ENCODE measurements at places on chromosomes 1 and 21. TPM values are rescaled to one million over a fixed set of nuclear protein-coding genes. Genes with fewer than 3 reads are reported as not detected.

- no peak for DNase-seq
These were observed 1.0 kb downstream of the CCDC181 start for GRCh38 chr1:169426174-169426705.

DNA sequence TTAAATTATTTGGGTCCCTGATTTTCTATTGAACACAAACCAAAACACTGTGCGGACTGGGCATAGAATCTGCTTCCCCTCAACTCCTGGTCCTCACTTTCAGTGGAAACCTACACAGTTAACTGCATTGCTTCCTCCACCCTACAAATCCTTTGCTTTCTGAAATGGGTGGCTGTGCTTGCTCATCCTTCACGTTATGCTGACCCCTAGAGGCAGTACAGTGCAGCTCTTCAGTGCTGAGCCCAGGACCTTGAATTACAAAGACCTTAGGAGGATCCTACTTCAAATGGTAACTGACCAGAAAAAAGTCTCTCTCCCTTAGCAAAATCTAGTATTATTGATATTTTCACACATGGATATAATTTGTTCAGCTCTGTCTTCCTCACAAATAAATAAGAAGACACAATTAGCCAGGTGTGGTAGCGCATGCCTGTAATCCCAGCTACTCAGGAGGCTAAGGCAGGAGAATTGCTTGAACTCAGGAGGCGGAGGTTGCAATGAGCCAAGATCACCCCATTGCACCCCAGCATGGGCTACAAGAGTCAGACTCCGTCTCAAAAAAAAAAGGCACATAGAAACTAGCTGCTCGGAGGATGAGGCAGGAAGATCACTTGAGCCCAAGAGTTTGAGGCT is 63.4 kb upstream of the L1TD1 start:
- no peak for DNase-seq

ZZZ3 gene
- 52.8 TPM for total RNA-seq

S100A7 gene
- total RNA-seq, result not detected

DNA sequence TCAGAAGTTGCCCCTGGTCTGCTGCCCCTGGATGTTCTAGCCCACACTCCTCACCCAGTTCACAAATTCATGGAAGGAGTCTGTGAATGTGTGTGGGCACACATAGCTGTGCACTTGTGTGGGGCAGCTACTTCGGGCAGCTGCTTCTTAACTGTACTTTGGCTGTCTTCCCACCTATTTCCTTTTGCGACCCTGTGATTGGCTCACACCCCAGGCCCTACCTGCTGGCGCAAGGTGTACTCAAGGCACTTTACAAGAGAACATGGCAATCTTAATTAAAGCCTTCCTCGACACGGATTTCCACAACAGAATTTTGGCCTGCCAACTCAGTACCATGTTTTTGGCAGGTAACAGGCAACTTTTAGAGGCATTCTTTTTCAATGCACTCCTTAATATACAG is 86.5 kb upstream of the CTTNBP2NL start:
- DNase-seq, result no peak

HUNK gene
- total RNA-seq, result not detected

DNA sequence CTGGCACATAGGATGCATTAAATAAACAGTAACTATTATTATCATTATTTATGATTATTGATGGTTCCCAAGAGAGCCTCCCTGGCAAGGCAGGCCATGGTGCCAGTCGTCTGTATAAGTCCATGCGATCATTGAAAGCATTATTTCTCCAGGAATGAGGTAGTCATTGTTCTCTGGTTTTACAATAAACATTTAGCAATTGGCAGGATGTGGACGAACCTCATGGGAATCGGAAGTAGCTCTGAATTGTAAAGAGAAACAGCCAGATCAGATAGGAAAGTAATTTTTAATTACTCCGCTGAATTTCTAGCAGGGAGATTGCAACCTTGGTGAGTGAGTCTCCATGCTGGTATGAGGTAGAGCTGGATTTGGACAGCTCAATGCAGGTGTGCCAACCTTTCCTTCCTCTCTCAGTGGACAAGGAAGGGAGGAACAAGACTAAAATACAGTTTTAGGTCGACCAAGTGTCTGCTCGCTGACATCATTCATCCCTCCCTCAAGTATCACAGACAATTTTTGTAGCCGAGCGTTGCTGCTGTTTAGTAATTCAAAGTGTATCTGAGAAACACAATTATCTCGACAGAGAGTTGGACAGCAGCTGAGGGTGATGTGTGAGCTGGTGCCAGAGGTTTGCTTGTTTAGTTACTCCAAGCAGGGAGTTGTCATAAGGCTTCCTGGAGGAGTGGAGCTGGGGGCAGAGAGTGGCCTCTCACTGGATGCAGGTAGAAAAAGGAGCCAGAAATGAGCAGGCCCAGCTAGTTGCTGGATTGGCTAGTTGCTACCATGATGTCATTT is 250.8 kb downstream of the KCNJ6 start:
- DNase-seq, result no peak

UFC1 gene
- total RNA-seq, result 115 TPM

DNA sequence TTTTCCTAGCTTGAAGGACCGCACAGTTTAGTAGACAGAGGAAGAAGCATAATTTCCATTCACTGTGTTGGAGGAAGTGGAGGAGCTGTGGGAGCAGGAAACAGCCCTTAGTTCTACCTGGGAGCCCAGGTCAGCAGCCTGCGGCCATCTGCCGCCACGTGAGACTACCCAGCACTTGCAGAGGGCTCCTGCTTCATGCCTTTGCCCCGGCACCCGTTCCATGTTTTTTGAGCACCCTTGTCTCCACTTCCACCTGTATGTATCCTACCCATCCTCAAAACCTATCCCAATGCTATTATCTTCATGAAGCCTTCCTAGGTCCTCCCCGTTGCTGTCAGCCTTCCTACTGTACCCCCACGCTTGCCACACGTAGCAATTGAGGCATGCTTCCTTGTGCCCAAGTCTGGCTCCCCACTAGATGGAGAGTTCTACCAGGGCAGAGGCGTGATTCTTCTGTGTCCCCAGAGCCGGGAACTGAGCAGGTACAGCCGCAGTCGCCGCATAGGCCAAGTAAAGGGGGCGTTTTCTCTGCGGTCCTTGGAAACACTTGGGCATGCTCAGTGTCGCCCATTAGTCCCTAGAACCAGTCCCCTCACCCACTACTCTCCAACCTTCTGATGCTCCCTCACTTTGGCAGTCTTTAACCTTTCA is 1.9 kb downstream of the SLC6A9 start:
- no peak for DNase-seq

IFI44L gene
- total RNA-seq, result 19.1 TPM

LIPI gene
- total RNA-seq, result not detected

TEX38 gene
- total RNA-seq, result not detected

CFHR1 gene
- not detected for total RNA-seq

DNA sequence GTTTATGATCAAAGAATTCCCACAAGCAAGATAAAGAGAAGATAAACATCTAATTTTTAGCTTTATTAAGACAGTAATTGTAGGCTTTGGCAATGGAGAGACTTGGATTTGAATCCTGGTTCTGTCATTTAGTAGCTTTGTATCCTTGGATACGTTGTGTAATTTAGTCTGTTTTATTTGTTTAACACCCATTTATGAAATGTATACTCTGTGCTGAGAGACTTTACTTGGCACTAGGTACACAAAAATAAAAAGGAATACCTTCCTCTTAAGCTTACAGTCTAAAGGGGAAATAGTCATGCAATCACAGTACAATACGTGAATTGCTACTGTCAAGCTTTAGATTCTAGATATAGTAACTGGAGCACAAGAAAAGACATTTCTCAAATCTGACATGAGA is 23.8 kb downstream of the ZMPSTE24 start:
- no peak for DNase-seq
